ENCODE measurements at places on chromosomes 2 and 18.

DNA sequence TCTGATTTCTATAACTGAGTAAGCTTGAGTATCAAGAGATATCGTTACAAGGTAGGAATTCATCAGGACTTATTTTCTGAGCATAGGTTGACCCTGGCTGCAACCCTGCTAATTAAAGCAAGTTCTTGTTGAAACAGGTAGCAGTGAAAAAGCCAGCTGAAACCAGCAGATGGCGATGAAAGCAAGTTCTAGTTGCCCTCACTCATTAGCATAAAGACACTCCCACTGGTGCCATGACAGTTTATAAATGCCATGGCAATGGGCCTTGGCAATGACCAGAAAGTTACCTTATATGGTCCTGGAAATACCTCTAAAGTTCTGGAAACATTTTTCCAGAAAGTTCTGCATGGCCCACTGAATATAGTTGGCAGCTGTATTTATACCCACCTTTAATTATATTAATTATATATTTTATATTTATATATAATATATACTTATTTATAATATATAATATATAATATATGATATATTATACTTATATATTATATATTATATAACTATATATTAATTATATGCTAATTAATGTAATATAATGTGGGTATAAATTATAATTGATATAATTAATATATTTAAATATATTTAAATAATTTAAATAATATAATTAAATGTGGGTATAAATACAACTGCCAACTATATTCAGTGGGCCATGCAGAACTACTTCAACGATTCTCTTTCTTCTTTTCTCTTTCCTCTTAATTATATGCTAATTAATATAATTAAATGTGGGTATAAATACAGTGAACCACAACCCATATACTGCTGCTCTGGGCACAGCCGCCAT lies 188.0 kb downstream of the CDH7 start:
- DNase-seq, result peak; percentile 0

GRCh38 chr2:160453111-160453820 lies 40.3 kb downstream of the RBMS1 start:
- DNase-seq, result no peak

DNA sequence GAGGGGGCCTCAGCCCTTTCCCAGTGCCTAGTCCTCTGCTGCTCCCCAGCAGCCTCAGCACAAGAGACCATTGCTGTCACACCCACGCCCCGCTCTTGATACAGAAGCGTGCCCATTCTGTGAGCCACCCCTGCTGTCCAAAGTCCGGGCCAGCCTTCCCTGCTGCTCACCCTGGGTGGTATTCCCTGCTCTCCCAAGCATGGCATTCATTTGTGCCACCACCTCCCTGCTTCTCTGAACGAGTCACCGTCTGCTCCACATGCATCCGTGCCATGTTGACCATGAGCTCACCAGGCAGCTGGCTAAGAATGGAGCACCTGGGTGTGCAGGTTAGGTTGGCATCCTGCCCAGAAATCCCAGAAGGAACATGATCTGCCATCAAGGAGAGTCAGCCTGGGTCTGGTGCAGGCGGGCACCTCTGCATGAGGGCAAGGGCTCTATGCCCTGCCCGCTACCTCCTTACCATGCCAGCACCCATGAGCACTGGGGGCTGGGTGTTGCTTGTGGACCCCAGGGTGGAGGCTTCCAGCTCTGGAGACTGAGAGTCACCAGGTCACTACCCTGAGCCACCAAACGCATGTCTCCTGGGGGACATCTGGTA lies 63.0 kb downstream of the TWIST2 start:
- no peak for DNase-seq

DNA sequence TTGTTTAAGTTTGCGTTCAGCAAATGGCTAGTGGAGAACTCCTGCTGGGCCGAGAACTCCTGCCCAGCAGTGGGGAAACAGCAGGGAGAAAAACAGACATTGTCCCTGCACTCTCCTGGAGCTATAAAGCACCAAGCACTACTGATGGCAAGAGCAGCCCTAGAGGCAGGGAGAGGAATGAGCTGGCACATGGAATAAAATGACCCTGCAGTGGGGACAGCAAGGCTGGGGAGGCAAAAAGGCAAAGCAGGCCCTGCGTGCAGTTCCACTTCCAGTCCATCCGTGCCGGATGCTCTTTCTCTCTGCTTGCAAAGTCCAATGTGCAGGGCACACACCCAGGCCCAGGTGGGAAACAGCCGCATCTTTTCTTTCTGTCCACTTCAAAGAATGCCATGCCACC lies 415.5 kb downstream of the LRATD1 start:
- no peak for DNase-seq

GRCh38 chr2:217899231-217900009 lies 103.4 kb downstream of the TNS1 start:
- DNase-seq, result no peak

DNA sequence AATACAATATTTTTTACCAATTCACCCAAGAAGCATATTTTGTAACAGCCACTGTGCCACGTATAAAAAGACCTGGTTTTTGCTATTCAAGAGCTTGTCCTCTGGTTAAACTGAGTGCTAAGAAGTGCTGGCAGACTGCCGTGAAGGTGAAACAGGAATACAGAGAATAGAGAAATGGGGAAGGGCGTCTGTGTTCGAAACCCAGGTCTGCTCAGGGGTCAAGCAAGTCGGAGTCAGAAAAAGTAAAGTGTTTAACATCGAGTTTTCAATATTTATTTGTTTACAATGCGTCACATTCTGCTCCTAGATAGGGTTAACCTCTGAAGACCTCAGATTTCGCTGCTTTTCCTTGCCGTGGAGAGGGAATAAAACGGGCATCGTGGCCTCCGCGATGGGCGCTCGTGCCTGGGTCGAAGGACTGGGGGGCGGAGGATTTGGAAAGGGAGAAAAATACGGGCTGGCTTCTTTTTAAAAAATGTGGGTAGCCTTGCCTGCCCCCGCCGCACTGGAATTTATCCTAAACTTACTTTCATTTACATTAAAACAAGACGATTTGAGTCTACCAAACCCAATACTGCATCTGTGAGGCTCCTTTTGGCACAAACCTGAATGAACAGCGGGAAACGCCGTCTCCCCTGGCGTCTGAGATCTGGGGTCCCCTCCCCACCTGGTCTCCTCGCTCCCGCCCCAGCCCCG lies 1.1 kb upstream of the SNTG2 start:
- DNase-seq, result no peak

- no peak for DNase-seq
Measured at GRCh38 chr2:165718610-165719210, 75.3 kb downstream of the GALNT3 start.

Data from activated T-cell treated with anti-CD3 and anti-CD28 coated beads for 48 hours (primary cell).